ENCODE measurements at places on chromosomes 1 and 21.

DNA sequence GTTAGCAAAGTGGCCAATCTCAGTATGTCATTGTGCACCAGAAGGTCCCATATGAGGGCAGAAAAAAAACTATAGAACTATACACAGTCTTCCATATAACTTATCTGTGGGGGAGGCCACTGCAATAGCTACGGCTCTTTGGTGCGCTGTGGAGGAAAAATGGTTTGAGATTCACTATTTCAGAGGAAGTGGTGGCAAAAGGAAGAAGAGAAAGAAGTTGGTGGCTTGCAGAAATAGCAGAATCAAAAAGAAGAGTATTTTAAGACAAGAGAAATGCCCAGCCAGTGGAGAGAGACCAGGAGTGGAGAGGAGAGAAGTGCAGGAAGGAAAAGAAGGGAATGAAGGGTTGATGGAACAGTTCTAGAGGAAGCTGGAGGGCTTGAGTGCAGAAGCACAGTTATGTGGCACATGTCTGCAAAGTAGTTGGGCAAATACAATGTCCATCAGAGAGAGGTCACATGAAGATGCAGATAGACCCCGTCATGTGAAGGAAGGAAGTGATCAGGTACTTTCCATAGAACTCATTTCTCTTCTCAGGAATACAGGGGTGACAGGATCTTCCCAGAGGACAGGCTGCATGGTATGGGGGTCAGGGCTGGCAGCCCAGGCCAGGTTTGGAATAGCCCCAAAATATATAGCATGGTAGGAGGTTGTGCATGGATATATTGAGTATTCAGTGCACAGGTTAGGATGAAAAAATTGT is 64.6 kb downstream of the RUNX1 start:
- no peak for DNase-seq

- no peak for DNase-seq
Observed at GRCh38 chr1:111441573-111442192, 7.4 kb downstream of the WDR77 start.

DNA sequence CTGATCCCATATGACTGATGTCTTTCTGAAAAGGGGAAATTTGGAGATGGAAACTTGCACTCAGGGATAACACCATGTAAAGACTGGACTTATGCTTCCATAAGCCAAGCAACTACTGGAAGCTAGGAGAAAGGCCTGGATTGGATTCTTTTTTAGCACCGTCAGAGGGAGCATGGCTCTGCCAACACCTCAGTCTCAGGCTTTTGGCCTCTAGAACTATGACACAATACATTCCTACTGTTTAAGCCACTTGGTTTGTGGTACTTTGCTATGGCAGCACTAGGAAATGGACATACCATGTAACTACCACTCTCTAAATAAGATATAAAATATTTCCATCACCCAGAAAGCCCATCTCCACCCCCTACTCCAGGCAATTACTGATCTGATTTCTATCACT is 139.7 kb downstream of the CYYR1 start:
- no peak for DNase-seq

DNA sequence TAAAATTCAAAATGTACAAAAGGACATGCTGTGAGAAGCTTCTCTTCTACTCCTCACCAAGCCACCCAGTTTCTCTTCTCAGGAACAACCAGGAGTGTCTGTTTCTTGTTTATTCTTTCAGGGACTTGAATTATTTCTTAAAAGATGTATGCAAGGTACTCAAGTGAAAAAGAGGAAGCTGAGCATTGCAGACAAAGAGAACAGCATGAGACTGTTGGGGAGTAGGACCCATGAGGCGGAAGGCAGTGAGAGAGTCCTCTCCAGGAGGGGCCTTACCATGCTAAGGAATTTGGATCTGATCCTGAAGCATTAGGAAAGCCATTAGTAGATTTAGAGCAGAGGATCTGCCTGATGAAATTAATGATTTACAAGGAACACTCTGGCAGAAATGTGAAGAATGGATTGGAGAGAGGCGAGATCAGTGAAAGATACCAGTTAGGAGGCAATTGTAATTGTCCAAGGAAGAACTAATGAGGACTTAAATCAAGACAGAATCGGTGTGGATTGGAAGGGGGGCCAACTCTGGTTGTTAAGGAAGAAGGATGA is 14.7 kb upstream of the SSX2IP start:
- DNase-seq = no peak

DNA sequence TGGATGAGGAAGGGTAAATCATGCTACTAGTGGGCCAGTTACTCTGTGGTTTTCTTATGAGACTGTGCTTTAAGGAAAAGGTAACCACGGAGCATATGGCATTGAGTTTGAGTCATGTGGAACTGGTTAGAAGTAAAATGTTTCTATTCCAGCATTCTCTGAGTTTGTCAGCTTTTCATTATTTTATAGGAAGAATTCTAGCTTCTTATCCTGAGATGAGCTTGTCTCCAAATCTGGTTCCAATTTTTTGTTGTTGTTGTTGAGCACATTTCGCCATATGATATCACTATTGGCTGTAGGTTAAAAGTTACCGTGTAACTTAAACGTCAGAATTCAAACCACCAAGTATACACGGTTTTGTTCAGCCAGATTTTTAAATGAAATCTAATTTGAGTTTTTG is 69.9 kb downstream of the ATF6 start:
- DNase-seq = no peak

DNA sequence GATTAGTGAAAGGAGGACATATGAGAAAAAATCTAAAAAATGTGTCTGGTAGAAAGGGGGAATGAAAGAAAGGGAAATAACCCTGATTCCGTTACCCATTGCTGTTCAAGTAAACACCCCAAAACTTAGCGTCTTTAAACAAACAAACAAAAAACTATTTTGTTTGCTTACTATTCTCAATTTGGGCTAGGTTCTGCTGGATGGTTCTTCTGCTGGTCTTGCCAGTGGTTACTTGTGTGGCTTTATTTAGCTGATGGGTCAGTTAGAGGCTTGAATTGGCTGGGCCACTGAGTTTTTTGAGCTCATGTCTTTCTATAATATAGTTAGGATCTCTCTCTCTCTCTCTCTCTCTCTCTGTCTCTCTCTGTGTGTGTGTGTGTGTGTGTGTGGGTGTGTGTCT is 112.1 kb downstream of the GRIK1 start:
- no peak for DNase-seq

- no peak for DNase-seq
Observed at GRCh38 chr1:71737768-71738167, 544.6 kb downstream of the NEGR1 start.

DNA sequence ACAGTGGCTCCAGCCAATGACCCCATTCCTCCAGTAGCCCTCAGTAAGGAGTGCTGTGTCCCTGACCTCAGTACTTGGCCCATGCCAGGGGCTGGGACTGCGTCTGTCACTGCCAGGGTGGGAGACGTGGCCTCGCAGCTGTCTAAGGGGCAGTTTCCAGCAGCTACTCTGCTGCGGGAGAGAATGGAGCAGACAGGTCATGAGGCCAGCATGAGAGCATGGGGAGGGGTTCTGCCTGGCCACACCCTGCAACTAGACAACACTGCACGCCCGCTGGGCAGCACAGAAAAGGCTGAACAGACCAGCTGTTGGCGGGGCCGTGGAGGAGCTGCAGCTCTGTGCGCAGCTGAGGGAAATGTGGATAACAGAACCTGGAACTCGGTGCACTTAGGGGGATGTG is 91.6 kb upstream of the COL6A1 start:
- DNase-seq = no peak

GRCh38 chr1:208243967-208244916 is at the start of gene PLXNA2:
TSS of gene PLXNA2 (minus strand) at chr1:208244384. CDS start at chr1:208217922, 26,462 bp downstream.
- DNase-seq = no peak

GRCh38 chr21:39381009-39381408 is 32.1 kb upstream of the HMGN1 start:
- DNase-seq = no peak

Measured in right renal cortex interstitium (tissue), 3 donors.